Activated naive CD4-positive, alpha-beta T cell treated with anti-CD3 and anti-CD28 coated beads, Interleukin-2, amount 10 ng/mL, durations not matched to agents 5 hours and 36 hours (primary cell): ENCODE measurements at places on chromosomes 12 and 14. TPM values are rescaled to one million over a fixed set of nuclear protein-coding genes. Genes with fewer than 3 reads are reported as not detected.

The LRP1-AS gene
- not detected for total RNA-seq

The LHX5 gene
- total RNA-seq: not detected

The NEUROD4 gene
- total RNA-seq: not detected

The KRT86 gene
- 0.18 TPM for total RNA-seq

The TPPP2 gene
- total RNA-seq: not detected

The ARG2 gene
- total RNA-seq: 1.2 TPM

The KLRC1 gene
- not detected for total RNA-seq

The RPL10L gene
- not detected for total RNA-seq

The GALNT8 gene
- not detected for total RNA-seq

The NANOG gene
- not detected for total RNA-seq

The FGF6 gene
- not detected for total RNA-seq

The BTBD7 gene
- total RNA-seq: 22.5 TPM

The CLEC12A gene
- total RNA-seq: 0.23 TPM

The DDX51 gene
- total RNA-seq: 24.3 TPM

The EPYC gene
- not detected for total RNA-seq

The SPATS2 gene
- total RNA-seq: 8.5 TPM

The SMCO2 gene
- total RNA-seq: 0.34 TPM

The TRIM9 gene
- 0.34 TPM for total RNA-seq

The KRT80 gene
- not detected for total RNA-seq

The MYH6 gene
- not detected for total RNA-seq

The BICD1 gene
- 18.0 TPM for total RNA-seq

The INHBC gene
- total RNA-seq: not detected

The FERMT2 gene
- 0.55 TPM for total RNA-seq

The RDH12 gene
- not detected for total RNA-seq

The SLC25A47 gene
- not detected for total RNA-seq

The PRB3 gene
- not detected for total RNA-seq

The ATL1 gene
- total RNA-seq: 0.24 TPM

The SLCO1C1 gene
- not detected for total RNA-seq

The TAS2R31 gene
- total RNA-seq: 3.4 TPM

The DLGAP5 gene
- total RNA-seq: 68.5 TPM

The CLEC1B gene
- not detected for total RNA-seq

The ALG10B gene
- 13.4 TPM for total RNA-seq

The GDF3 gene
- not detected for total RNA-seq

The OR5AU1 gene
- total RNA-seq: not detected

The PTPRB gene
- total RNA-seq: not detected

The IL26 gene
- total RNA-seq: not detected

The TEX22 gene
- 2.3 TPM for total RNA-seq

The RNU4-1 gene
- total RNA-seq: 1,844 TPM

The RAPGEF3 gene
- 0.24 TPM for total RNA-seq

The KRT71 gene
- total RNA-seq: not detected

The DNAJC22 gene
- not detected for total RNA-seq

The ADAMTS20 gene
- not detected for total RNA-seq

The CCDC38 gene
- total RNA-seq: not detected

The EIF2B1 gene
- total RNA-seq: 59.8 TPM

The KIF26A gene
- total RNA-seq: 0.53 TPM

The BDKRB2 gene
- total RNA-seq: not detected

The TTC7B gene
- total RNA-seq: 1.9 TPM

The KRT74 gene
- not detected for total RNA-seq

The ARHGAP9 gene
- 247 TPM for total RNA-seq

The STYK1 gene
- total RNA-seq: 0.34 TPM

The PRKD1 gene
- total RNA-seq: not detected

The KRT84 gene
- total RNA-seq: not detected

The CEBPE gene
- total RNA-seq: 0.96 TPM

The FAM186B gene
- 0.19 TPM for total RNA-seq
